ENCODE measurements at places on chromosomes 4 and X.
A peak's percentile ranks its signal among the peaks of the same experiment; 100 is the strongest.

- DNase-seq, result no peak
Measured at GRCh38 chrX:45186643-45187026, 14.0 kb downstream of the DIPK2B start.

DNA sequence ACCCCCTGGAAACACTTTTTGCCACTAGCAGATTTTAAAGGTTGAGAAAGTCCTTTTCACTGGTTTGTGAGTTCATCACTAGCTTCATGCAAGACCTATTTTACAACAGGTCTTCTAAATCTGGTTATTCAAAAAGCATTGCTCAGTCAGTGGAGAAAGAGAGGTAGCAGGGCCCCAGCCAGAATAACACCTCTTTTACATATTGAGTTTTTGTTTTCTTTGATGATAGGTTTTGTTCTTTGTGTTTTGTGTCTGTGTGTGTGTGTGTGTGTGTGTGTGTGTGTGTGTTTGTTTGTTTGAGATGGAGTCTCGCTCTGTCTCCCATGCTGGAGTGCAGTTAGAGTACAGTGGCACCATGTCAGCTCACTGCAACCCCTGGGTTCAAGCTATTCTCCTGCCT is 2.7 kb upstream of the VEGFC start:
- DNase-seq, result no peak

GRCh38 chr4:41044165-41044564 is 170.2 kb downstream of the APBB2 start:
- DNase-seq, result no peak

DNA sequence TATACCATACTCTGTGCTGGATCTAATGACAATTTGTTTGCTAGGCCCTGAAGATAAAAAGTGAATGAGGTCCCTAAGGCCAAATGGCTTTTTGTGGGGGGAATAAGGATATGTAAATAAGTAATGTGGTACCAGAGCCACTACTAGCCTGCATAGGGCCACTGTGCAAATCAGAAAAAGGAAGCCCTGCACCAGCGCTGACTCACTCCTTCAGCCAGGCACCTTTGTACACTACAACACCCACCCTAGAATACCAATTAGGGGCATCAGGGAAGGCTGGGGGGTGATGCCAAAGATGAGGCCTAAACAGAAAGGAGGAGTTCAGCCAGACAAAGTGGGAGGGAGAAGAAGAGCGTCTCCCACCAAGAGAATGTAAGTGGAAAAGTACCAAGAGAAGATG is 122.2 kb downstream of the CAMK2D start:
- DNase-seq, result no peak

DNA sequence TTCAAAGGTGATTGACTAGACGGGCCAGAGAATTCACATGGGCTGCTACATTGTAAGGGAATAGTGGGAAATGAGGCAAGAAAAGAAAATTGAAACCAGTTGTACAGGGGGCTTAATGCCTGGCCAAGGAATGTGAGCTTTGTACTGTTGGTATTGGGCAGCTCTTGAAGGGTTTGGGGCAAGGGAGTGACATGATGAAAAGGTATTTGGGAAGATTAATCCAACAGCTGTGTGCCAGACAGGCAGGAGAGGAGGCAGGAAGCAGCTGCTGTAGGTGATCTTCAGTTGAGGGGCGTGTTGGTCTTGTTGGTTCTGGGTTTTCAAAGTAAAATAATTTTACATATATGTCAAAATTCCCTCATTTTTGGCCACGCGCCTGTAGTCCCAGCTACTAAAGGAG is 384.5 kb upstream of the TENM3 start:
- DNase-seq, result peak; percentile 48

GRCh38 chr4:185597532-185598188 is 62.4 kb upstream of the PDLIM3 start:
- peak; percentile 65 for DNase-seq

GRCh38 chr4:25809996-25810395 is 52.8 kb downstream of the SEL1L3 start:
- no peak for DNase-seq

DNA sequence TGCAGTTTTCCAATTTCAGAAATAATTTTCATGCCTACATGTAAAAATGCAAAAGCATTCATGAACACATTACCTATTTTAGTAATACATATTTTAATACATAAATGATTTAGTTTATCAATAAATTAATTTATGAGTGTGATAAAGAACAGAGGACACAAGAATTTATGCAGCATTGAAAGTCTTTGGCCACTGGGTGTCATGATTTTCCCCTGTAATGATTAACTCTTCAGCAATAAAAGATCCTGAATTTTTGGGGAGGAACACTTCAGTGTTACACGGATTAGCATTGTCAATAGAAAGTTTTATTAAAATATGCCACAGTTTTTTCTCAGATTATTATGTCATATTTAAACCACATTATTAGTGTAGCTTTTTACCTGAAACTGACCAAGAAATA is 8.6 kb upstream of the VCX2 start:
- no peak for DNase-seq

DNA sequence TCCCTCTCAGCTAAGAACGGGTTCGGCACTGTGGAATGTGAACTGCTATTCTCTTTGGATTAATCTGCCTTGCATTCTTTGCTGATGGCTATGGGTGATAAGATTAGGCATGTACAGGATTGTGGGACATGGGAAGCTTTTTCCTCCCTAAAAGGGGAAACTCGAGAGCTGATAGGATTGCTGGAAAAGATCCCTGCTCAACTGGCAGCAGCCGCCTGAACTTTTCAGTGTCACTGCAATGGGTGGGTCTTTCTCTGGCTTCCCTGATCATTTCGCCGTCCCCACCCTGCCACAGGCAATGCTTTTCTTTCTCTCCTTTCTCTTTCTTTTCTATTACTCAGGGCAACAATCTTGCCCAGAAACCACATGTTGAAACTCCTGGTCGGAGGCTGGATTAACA is 20.5 kb downstream of the PAGE2 start:
- no peak for DNase-seq

DNA sequence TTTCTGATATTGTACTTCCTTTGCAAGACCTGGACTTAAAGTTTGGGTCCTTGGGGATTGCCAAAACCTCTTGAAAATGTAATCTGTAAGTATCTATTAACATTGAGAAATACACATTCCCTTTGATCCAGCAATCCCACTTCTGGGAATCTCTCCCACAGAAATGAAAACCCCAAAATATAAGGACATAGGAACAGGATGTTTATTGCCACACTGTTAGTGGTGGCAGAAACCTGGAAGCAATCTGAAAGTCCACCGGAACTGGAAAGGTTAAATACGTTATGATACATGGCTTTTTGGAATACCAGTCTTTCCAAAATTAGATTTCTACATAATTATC is 71.2 kb upstream of the STX18 start:
- peak; percentile 31 for DNase-seq

GRCh38 chr4:16588651-16589050 is 309.8 kb downstream of the LDB2 start:
- DNase-seq, result no peak

- peak; percentile 81 for DNase-seq
Measured at GRCh38 chr4:99968330-99968729, 18.3 kb upstream of the H2AZ1 start.

DNA sequence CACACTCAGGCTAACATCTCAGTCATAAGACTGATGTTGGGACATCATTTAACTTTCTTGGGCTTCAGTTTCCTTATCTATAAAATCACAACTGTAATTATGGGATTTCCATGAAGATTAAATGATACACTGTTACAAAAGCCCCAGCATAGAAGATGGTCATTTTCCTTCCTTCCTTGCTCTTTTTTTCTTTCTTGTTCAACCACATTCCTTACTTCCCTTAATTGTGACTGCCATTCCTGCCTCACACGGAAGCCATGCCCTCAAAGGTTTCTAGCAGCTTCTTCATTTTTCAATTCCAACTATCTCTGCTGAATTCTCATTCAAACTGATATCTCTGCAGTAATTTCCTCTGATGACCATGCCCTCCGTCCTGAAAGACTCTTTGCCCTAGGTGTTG is 311.8 kb downstream of the PPP3CA start:
- no peak for DNase-seq

GRCh38 chrX:31589503-31589902 is 517.7 kb upstream of the FTHL17 start:
- DNase-seq, result no peak

DNA sequence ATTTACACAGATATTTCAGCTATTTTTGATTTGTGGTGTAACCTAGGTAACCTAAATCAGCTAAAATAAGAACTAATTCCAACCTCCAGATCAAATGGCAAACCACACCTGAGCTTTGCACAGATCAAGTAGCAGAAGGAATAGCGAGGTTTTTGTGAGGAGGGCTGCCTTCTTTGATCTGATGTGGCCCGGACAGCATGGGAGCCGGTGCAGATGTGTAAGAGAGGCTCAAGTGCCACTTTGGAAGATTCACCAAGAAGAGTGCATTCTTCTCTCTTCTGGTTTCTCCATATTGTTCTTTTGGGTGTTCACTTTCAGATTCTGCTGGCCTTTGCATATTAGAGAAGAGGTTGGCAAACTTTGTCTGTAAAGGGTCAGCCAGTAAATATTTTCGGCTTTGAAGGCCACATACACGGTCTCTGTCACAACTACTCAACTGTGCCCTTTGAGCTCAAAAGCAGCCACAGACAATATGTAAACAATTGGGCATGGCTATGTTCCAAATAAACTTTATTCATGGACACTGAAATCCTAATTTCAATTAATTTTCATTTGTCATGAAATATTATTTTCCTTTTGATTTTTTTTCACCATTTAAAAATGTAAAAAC is 78.9 kb upstream of the FAM9C start:
- DNase-seq, result no peak

DNA sequence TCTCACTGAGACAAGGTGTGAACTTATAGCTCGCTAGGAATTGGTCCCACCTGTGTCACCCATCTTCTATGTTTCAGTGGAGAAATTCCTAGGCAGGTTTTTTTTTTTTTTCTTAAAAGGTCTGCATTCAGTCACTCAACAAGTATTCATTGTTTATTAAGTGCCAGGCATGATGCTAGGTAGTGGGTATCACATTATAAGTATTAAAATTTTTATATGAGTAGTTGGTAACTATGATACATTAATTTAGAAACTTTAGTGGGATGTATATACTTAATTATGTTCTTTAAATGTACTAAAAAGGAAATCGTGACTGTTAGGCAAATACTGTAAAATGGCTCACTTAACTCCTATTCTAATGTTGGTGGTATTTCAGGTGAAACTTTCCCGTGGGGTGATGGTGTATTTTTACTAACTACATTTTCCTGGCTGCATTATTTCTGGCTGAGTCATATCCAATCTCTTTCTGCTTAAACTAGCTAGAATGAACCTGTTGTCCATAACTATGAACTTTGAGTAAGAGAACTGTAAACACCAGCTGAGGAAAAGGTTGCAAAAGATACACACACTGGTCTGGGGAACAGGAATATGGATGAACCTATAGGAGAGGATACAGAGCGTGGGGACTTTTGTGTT is 49.3 kb upstream of the MED14 start:
- DNase-seq, result no peak

GRCh38 chrX:134715930-134716619 is 57.8 kb upstream of the PLAC1 start:
- no peak for DNase-seq

GRCh38 chr4:13653766-13654161 is 26.2 kb upstream of the BOD1L1 start:
- DNase-seq, result no peak

DNA sequence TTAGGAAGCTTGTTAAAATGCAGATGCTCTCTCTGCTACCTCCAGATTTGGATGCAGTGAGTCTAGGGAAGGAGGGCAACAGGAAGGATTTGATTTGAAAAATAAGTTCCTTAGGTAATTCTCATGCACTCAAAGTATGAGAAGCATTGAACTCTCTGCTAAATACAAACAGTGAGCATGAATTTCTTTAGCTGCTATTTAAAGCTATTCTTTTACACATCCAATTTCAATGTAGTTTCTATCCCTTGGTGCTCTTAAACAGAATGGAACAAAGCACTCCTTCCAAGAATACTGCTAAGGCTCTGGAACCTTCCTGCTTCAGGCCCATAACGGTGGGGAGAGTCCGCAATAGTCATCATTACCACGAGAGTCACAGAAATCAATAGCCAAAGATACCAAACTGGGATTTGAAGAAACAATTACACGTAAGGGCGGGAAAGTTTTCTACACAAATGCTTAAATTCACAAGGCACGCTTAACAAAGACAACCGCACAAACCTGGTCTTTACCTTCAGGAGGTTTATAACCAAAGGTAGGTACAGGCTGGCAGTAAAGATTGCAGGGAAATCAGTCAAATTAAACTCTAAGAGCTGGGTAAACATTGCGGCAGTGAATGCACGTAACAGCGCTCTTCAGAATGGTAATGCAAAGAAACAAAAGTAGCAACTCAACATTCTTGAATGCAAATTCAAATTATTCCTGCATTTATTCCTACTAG is 123.2 kb upstream of the NAP1L5 start:
- no peak for DNase-seq

DNA sequence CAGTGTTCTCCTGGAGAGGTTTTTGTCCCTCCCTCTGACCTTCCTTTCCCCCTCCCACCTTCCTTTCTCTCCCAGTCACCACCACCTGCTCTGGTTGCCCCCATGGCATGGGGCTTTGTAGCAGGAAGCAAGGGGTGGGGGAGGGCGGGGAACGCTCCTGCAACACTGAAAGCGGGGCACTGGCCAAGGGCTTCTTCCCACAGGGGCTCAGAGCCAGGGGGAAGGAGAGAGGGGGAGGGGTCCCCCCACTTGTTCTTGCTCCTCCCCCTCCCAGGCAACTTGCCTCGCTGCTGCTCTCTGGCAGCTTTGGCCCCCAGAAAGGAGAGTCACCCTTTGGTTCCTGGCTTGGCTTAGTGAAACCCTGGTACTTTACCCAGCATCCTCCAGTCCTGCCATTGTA is 48.4 kb downstream of the BCORL1 start:
- no peak for DNase-seq

GRCh38 chrX:114973013-114973412 is 44.4 kb downstream of the IL13RA2 start:
- DNase-seq, result no peak

- DNase-seq, result no peak
Measured at GRCh38 chr4:4233610-4234009, 6.9 kb upstream of the OTOP1 start.

DNA sequence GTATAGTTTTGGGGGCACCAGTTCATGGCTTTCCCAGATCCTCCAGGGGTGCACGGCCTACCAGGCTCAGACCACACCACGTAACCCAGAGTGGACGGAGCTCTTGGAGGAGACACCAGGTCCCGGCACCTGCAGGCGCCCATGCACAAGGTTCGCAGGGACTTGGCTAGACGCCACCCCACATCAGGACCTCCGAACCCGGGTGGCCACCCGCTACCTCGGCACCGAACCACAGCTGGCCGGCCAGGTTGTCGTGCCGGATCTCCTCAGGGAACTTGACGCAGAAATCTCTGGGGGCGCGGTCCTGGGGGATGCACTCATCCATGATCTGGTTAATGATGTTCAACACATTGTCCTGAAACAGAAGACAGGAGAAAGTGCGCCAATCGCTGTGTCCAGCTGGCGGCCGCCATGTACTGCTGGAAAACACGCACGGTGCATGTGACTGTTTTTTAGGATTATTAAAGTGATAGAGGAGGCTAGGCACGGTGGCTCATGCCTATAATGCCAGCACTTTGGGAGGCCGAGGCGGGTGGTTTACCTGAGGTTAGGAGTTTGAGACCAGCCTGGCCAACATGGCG is 77.1 kb downstream of the ZFYVE28 start:
- no peak for DNase-seq
